NCI-H2081 (cell line): ENCODE measurements at places on chromosomes 12 and 14.

DNA sequence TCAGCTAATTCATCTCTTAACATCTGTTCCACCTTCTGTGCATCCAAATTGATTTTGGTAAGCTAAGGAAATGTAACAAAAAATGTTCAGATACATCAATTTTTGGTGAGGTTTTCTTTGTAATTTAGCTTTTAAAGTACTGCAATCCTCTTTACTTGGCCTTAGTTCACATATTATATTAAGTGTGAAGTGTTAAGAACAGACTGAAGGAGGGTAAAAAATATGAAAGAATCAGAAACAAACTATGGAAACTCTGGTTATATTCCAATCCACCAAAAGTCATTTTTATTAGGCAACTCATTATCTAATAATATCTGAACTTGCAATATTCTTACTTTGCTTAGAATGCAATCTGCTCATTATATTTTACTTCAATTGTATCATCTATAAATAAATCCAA is 49.1 kb downstream of the CEP290 start:
- no peak for DNase-seq

DNA sequence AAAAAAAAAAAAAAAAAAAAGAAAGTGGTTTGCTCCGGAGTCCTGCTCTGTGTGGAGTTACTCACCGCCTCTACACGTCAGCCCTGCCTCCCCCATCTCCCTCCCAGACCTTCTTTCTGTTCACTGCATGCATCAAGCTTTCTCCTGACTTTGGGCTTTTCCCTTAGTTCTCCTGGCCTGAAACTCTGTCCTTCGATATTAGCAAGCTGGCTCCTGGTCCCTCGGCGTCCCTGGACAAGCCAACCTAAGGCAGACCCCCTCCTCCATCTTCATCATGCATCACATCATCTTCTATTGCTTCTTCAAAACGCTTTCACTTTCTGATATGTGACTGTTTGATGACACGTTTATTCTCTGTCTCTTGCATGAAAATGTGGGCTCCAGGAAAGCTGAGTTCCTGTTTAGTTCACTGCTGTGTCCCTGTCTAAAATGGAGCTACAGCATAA is 40.6 kb downstream of the SLC15A4 start:
- DNase-seq, result no peak

DNA sequence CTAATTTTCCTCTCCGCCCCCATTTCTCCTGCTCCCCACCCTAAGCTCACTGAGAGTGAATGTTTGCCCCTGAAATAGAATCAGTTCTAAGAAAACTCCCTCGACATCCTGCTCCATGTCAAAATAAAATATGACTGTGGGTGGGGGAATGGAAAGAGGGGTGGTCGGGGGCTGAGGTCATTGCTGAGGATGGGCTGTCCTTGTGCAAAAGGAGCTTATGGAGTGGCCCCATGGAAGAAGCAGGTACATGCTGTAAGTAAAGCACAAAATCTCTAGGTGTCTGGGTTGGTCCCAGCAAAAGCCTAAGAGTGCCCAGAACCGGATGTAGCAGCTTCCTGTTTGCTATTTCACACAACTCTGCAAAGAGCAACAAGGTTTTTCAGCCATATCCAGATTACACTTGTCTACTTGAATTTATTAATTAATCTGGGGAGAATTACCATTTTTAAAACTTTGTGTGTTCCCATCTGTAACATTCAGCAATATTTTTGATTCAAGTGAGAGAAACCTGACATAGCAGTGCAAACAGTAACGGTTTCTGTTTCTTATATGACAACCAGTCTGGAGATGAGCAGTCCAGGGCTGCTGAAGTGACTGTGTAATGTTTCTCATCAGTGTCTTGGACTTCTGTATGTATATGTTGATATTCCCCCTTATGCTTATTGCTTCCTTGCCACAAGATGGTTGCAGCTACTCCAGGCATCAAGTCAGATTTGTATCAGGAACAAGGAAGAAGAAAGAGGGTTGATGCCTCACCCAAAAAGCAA is 40.4 kb upstream of the GZMB start:
- DNase-seq, result no peak

DNA sequence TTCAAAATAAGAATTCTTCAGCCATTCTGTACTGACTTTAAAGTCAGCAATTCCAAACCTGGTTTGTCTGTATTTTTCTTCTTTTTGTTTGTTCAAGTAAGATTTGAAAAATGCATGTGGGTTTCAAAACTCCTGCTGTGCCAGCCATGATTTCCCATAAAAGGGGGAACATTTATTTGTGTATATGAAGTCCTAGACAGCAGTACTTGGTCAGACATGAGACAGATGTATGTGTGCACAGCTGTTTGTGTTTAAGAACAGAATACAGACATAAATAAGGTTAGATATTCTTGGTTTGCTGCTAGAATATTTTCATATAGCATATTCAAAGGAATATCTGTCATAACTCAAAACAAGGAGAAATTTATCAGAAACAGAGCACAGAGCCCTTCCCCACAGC is 236.0 kb downstream of the ADAMTS20 start:
- DNase-seq, result no peak
